AG04450 (cell line): ENCODE measurements at places on chromosomes 5 and 9.

GRCh38 chr5:120358949-120359348 lies 105.2 kb upstream of the PRR16 start:
- no peak for DNase-seq

DNA sequence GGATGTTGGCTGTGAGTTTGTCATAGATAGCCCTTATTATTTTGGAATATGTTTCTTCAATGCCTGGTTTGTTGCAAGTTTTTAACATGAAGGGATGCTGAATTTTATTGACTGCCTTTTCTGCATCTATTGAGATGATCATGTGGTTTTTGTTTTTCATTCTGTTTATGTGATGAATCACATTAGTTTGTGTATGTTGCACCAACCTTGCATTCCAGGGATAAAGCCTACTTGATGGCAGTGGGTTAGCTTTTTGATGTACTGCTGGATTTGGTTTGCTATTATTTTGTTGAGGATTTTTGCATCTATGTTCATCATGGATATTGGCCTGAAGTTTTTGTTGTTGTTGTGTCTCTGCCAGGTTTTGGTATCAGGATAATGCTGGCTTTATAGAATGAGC lies 225.6 kb downstream of the PCSK1 start:
- no peak for DNase-seq

- DNase-seq: no peak
These were observed 75.0 kb upstream of the IL6ST start for GRCh38 chr5:56069652-56070226.

DNA sequence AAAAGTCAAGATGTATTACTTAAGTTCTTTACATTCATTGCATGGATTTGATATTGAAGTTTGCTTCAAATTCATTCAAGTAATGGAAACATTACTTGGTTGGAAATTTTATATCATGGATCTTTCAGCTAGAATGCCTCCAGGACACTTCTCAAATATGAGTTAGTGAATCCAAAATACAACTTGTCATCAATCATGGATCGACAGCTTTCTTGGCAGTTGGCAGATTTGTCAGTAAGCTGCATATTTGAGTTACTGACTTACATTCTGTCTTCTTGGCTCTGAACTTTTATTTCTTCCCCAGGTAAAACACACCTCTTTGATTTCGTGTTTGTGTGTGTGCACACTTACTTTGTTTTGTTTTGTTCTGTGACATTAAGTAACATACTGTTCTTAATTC lies 1171.1 kb downstream of the TAF11L14 start:
- no peak for DNase-seq

DNA sequence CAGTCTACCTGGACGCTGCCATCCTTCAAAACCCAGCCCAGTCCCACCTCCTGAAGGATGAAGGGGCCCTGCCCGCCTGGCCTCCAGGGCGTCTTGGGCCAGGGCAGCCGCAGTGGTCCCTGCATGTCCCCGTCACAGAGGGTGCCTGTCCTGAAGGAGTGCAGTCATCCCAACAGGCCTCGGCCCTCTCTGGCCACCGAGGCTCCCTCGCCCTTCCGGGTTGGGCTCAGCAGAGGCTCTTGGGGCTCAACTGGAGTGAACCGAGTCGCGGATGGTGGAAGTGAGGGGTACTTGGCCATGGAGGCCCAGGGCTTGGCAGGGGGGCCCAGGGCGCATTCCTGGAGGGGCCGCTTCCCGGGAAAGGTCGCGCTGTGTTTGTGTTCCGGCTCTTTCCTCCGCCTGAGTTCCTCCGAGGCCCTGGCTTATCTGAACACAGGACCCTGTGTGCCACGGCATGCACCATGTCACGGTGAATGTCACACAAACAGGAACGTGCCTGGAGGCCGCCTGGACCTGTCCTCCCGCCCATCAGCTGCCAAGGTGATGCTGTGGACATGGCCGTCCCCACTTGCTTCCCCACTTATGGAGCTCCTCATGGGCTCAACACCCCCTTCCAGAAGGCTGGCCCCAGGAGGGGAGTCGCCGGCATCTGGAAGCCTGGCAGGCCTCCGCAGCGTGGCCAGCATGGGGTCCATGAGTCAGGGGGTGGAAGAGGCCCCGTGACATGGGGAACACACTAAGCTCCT lies 25.7 kb upstream of the OBP2B start:
- no peak for DNase-seq
